Activated CD4-positive, alpha-beta T cell treated with anti-CD3 and anti-CD28 coated beads, Interleukin-2, Interleukin-6, amounts not matched to agents 100 ng/mL and 50 ng/mL, durations not matched to agents 16 hours and 8 hours (primary cell): ENCODE measurements at places on chromosomes 6 and 20.

GRCh38 chr20:48898210-48898609 is 23.3 kb upstream of the ARFGEF2 start:
- no peak for DNase-seq

GRCh38 chr20:49630396-49630951 is 62.5 kb upstream of the PTGIS start:
- no peak for DNase-seq

DNA sequence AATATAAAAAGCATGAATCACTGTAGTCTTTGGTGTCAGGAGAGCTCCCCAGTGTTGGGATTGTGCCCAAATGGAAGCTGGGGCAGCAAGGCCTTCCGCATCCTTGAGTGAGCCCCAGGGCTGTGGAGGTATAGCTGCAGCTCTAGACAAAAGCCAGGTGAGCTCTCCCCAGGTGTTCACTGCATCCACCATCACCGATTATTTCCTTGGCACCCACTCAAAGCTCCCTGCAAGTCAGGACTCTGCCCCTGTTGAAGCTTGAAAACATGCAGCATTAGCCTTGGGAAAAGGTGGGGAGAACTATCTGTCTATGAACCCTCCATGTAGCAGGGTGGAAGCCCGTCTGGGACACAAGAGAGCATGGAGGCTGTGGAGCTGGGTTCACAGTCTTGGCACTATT is 228.8 kb downstream of the BMP7 start:
- DNase-seq, result no peak

GRCh38 chr6:82786248-82786647 is 279.4 kb downstream of the UBE3D start:
- no peak for DNase-seq

- DNase-seq, result no peak
Observed at GRCh38 chr6:23077772-23078171, 508.4 kb downstream of the HDGFL1 start.
